ENCODE measurements at places on chromosomes 3 and 15.

- DNase-seq, result no peak
These were observed 32.7 kb downstream of the PDIA5 start for GRCh38 chr3:123099331-123100192.

- no peak for DNase-seq
These were observed 11.4 kb upstream of the CYP11A1 start for GRCh38 chr15:74378848-74379247.

DNA sequence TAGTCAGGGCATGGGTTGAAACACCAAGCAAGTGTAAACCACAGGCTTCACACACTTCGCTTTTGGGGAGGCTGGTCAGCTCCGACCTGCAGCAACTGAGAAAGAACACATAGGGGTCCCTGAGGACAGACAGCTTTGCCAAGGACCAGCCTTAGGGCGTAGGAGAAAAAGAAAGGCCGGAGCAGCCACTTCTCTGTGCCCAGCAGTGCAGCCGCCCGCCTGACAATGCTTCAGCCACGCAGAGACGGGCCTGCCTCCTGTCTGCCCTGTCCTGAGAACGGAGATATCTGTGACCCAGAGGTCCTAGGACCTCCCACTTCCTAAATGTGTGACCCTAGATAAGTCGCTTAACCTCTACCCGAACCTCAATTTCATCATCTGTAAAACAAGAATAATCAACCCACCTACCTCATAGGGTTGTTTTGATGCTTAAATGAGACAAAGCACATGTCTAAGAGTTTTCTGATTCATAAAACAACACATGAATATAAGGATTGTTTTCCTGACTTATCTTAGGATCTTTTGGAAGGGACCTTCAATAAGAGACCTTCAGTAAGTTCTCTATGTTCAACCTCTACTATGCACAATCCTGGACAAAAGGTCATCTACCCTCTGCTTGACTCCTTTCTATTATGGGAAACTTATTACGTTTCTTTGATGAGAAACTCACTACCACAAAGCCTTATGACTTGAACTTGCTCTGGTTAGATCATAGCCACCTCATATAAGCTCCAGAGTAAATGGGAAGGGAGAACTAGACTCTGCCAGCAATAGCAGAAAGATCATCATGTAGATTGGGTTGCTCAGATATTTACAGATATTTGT lies 32.9 kb upstream of the RFTN1 start:
- no peak for DNase-seq

DNA sequence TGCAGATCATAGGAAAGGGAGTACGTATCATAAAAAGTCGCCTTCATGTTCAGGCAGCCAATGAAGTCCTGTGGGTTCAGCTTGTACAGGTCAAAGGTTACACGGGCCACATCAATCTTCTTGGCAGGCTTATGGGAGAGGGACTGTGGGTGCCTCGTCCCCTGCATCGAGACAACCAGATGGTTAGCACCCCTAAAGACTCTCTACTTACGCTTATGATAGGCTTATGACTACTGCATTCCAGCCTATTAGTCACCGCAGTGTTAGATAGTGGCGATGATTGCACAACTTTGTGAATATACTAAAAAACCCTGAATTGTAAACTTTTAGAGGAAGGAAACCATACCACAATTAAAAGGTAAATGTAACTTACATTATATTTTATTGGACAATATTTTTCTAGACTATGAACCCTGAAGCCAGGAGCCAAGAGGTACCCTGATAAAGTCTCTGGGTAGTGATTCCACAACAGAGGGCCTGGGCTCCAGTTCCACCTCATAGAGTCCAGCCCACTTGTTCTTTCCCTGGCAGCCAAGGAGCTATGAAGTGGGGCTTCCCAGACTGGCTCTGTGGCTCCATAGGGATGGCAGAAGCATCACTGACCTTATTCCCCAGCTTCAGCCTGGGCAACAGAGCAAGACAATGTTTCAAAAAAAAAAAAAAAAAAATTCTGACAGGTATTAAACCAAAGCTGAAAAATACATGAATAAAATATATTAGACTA lies 2.5 kb upstream of the FANCD2 start:
- no peak for DNase-seq

DNA sequence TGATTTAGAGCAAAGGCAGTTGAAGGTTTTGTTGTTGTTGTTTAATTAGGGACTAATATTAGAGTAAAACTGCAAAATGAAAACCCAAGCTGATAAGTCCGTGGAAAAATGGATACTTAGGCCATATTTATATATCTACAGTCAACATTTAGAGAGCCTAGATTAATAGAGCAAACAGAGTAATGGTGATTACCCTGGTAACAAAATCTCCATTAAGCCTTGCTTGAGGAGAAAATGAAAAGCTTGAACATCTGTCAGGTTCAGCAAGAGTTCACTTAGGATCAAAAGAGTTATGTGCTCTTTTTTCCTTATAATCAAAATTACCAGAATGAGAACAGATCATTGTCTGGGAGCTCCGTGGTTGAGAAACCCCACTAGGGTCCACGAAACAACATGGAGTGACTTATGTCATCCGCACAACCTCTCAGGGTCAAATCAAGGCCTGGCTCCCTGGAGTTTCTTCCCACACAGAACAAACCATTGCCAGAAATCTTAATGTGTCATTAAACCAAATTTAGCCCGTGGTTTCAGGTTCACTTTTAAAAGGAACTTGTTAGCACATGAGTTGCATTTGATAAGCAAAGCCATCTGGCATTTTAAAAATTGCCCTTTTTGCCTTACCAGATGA lies 381.2 kb downstream of the GABRB3 start:
- no peak for DNase-seq

DNA sequence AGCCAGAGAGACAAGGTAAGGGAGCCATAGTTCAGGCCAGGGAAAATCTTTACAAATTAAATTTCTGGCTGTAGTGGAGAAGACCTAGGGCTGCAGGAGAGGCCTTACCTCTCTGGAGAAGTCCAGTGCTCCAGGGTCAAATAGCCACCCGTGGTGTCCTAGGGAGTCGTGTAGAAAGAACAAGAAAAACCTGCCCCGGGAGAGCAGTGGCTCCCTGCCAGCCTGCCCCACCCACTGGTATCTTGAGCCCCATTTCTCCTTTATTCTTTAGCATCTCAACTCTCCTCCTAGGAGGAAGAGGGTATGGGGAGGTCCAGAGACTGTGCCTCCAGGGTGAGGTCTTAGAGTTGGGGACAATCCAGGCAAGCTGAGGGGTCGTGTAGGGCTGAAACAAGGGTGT lies 32.1 kb upstream of the NTRK3 start:
- no peak for DNase-seq

DNA sequence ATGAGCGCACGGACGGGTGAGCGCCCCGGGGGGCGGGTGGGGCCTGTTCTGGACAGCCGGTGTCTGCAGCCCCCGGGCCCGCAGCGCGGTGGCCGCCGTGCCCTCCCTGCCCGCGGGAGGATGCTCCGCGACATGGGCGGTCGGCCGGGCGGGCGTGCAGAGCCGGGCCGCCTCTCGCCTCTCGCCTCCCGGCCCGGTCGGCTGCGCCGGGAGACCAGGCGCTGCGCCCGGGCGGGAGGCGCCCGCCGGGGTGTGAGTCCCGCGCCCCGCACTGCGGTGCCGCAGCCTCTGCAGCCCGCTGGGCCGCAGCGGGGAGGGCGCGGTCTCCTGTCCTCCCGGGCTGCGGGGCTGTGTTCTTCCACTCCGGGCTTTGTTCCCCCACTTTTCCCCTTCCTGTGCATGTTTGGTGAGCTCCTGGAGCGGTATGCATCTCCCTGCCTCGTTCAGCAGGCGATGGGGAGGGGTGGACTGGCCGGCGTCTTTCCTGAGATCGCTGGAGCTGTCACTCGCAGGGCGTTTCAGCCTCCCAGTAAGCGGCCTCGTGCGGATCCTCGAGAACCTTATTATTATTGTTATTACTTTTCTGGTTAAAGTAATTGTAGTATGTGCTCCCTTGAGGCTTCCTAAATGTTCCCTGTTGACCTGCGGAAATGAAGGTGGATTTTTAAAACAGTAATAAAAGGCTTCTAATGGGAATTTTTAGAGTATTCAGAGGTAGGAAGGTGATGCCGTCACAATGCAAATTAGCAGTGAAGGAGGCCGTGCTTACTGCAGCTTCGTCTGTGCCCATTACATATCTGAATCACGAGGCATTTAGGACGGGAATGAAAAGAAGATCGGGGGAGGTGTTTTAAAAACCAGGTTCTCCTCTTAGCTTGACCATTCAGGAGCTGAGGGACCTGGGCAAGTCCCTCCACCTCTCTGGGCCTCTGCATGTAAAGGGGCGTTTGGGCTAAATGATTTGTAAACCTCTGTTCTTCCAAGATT lies 593 bp downstream of the TMOD2 start:
- no peak for DNase-seq

GRCh38 chr3:180358179-180358578 lies 243.8 kb upstream of the TTC14 start:
- DNase-seq, result no peak

- DNase-seq, result no peak
These were observed 223.8 kb downstream of the OPA1 start for GRCh38 chr3:193816656-193817311.

DNA sequence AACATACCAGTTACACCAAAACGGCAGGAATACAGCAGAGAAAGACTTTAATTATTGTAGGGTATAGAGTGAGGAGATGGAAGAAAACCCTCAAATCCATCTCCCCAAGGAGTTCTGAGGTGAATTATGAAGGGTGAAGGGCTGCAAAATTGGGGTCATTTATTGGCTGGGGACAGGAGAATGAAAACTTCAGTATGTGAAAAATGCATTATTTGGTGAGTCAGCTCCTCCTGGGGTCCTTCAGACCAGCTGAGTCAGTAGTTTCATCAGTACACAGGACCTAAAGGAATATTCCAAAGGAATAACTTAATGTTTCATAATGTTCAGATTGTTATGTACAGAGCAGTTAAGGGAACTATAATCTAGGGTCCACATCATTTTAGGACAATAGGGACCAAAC lies 566.0 kb downstream of the GBE1 start:
- no peak for DNase-seq

DNA sequence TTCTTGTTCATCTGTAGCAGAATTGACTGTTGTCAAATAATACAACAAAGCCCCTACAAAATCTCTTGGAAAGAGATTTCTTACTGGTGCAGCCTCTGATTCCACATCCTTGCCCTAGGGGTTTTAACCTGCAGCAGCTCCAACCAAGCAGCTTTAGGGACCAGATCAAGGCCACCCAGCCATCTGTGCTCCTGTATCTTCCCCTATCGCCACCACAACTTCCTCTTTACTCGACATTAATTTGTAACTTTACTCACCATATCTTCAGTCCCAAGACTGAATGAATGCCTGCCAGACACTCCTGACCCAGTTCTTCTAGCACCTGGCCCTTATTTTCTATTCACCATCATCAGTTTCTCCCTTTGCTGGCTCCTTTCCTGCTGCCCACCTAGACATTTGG lies 156.6 kb upstream of the IL12A start:
- no peak for DNase-seq

- no peak for DNase-seq
These were observed 255.8 kb downstream of the CACNA2D3 start for GRCh38 chr3:54378184-54378583.

GRCh38 chr3:15933439-15934139 lies 135.8 kb upstream of the ANKRD28 start:
- DNase-seq, result no peak

DNA sequence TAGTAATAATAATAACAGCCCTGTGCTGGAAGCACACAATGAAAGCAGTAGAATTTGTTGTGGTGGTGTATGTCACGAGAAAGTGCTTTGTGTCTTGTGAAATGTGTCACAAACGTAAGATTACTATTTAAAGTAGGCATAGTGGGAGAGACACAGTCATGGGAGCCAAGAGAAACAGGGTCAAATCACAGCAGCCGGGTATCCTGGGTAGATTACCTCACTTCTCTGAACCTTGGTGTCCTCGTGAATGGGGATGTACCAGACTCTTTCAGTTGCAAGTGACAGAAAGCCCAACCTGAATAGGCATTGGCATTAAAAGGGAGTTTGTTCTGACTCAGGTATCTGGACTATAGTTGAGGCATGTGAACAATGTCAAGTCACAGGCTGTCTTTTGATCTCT lies 29.1 kb upstream of the SRGAP3 start:
- DNase-seq, result no peak

GRCh38 chr3:12170207-12170606 lies 11.5 kb upstream of the TIMP4 start:
- DNase-seq, result no peak

DNA sequence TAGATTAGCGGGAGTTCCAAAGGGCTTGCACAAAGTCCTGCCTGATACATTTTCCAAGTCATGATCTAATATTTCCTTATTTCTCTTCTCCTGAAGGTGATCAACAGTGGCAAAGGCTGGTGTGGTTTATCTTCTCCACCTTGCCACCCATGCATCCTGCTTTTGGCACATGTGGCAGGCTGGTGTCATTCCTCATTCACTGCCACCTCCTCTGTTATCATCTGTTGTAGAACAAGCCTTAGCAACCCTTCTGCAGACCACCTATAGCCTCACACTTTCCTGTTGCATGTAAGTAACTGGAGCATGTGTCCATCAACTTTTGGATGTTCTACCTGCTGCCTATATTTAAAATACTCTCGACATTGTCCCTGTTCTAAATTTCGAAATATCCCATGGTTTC lies 294.1 kb downstream of the ZBTB20 start:
- DNase-seq, result no peak

GRCh38 chr3:66483006-66483405 lies 17.8 kb downstream of the LRIG1 start:
- no peak for DNase-seq

- no peak for DNase-seq
These were observed 71.4 kb downstream of the ISG20 start for GRCh38 chr15:88710027-88710715.

DNA sequence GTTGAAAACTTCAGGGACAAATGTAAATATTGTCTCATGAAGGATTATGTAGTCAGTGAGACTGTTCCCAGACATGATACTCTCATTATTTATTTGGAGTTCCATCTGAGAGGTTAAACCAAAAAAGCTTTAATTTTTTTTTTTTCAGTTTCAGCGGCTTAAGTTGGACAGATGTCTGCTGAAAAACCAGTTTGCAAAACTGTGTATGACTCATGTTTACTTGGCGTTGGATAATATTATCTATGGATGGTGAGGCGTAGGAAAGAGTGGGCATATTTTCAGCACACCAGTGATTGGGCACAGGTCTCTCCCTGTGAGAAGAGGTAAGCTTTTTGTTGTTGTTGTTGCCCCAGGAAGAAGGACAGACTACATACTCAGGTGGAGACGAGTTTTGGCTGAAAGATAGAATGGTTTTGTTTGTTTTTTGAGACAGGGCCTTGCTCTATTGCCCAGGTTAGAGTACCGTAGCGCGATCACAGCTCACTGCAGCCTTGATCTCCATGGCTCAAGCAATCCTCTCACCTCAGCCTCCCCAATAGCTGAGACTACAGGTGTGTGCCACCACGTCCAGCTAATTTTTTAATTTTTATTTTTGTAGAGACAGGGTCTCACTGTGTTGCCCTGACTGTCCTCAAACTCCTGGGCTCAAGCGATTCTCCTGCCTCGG lies 16.4 kb upstream of the ANXA2 start:
- DNase-seq, result no peak

DNA sequence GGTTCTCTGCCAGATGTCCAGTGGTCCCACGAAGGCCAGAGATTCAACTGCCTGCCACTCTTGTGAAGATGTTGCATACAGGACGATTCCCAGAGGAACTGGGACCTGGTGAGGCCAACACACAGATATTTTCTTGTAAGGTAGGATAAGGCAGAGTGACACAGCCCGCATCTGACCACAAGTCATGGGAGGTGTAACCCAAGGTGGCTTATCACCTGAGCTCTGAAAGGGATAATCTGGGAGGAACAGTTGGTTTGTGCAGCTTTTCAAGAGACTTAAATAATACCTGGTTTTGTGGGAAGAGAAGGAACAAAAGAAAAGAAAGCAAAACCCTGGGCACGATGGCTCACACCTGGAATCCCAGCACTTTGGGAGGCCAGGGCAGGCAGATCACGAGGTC lies 39.8 kb upstream of the NR2F2 start:
- DNase-seq, result no peak

- no peak for DNase-seq
These were observed 296.1 kb downstream of the LSAMP start for GRCh38 chr3:116148881-116149851.

All from activated CD8-positive, alpha-beta memory T cell treated with anti-CD3 and anti-CD28 coated beads for 1 hour (primary cell).